Stimulated activated CD8-positive, alpha-beta memory T cell treated with anti-CD3 and anti-CD28 coated beads, Interleukin-4, amount 100 ng/mL, for 1 hour (primary cell): ENCODE measurements at places on chromosomes 3 and 15.

- DNase-seq = no peak
Observed at GRCh38 chr15:76401285-76401684, 64.7 kb downstream of the ISL2 start.

DNA sequence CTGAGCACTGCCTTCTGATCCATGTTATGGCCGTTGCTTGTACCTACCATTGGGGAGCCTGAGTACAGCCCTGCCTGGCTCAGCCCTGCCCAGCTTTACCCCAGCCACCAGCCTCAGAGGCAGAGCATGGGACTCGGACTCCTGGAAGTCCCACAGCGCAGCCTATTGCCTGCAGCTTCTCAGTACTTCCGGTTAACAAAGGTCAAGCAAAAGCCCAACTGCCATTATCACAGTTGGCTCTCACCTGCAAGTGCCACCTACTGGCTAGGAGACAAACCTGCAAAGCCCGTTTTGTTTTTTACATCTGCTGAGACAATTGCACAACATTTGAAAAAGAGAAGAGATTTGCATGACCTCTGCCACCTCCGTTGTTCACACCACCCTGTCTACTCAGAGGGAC, 1081.7 kb downstream of the NAALADL2 start:
- no peak for DNase-seq

DNA sequence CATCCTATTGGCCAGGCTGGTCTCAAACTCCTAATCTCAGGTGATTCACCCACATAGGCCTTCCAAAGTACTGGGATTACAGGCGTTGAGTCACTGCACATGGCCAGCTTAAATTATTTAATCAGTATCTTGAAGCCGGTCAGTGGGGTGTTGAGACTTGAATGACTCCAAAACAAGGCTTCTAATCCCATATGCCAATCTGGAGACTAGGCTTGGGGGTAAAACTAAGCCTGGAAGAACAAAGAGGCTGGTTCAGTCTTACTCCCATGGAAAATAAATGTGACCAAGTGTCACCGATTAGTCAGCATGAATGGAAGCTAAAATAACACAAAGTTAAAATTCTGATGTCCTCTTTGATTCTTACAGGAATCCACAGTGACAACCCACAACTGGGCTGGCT, 509.1 kb downstream of the FOXP1 start:
- no peak for DNase-seq

GRCh38 chr15:52710050-52710707, 31.0 kb upstream of the ATOSA start:
- DNase-seq = no peak

DNA sequence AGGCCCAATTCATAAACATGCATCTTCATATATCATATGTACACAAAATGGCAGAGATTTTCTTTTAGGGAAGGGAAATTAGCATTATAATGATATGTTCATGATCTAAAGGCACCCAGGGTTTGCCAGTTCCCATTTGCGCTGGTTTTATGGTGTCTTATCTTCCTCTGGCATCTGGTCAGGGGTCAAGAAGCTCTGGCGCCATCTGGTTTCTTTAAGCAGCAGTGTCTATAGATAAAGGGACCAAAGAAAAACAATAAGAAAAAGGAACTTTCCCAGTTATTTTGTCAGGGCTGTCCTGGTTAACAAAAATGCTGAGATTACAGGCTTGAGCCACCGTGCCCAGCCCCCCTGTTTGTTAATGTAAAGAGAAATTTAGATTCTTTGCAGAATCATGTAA, 3.3 kb upstream of the DCP1A start:
- no peak for DNase-seq

DNA sequence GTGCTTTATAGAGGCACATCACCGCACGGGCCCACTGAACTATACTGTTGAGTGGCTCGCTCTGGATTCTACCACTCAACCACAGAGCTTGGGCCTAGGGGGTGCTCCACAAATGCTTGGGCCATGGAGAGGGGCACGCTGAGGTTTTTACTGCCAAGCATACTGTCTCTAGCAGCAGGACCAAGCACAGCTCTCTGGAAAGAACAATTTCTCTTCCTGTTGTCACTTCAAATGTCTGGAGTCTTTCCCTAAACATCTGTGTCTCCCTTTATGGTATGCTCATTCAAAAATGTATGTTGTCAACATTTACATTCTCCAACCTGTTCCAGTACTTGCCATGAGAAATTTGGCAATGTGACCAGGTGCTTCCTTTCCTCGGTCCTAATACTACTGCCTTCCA, 114.7 kb upstream of the TPM1 start:
- DNase-seq = no peak

DNA sequence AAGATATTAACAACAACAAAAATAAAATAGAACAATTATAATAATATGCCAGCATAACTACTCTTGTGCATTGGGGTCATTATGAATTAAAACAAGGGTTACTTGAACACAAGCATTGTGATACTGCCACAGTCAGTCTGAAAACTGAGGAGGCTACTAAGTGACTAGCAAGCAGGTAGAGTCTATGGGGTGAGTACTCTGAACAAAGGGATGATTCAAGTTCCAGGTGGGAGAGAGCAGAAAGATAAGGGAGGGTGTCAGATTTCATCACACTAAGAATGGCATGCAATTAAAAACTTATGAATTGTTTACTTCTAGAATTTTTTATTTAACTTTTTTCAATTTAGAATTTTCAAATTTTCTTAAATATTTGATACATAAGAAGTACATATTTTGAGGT, 754.4 kb upstream of the GOLIM4 start:
- no peak for DNase-seq

GRCh38 chr3:137106612-137107240, 148.9 kb downstream of the IL20RB start:
- DNase-seq = no peak

DNA sequence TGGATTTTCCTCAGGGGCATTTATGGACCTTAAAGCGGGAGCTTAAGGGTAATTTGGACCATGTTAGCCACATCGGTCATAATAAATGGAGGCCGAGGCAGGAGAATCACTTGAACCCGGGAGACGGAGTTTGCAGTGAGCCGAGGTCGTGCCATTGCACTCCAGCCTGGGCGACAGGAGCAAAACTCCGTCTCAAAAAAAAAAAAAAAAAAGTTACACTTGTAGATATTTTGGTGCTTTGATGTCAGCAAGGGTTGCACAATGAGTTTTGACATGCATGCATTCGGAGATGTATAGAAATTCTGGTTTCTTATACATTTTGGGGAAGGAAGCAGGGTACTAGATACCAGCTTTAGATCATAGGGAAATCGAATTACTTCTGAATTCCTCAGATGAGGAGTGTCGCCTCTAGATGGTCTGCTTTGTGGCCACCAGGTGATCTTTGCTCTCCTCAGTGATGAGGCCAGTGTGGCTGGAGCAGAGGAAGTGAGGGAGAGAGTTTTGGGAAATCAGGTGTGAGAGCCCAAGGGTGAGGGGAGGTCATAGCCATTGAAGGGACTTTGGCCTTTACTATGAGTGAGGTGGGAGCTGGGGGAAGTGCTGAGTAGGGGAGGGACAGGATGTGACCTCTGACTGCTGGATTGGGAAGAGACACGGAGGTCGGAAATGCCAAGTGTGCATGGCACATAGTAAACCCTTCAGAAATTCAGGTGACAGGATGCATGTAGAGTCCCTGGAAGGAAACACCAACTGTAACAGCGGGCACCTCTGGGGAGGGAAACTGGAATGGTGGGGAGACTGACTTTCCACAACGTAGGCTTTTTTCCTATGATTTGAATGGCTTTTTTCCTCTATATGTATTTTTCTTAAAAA, 8.4 kb upstream of the RBSN start:
- no peak for DNase-seq

GRCh38 chr3:130773366-130773765, 26.7 kb upstream of the PIK3R4 start:
- DNase-seq = no peak

- DNase-seq = no peak
Observed at GRCh38 chr3:134029256-134029733, 430 bp downstream of the SLCO2A1 start.

GRCh38 chr3:13105181-13105895, 32.1 kb upstream of the IQSEC1 start:
- DNase-seq = no peak

DNA sequence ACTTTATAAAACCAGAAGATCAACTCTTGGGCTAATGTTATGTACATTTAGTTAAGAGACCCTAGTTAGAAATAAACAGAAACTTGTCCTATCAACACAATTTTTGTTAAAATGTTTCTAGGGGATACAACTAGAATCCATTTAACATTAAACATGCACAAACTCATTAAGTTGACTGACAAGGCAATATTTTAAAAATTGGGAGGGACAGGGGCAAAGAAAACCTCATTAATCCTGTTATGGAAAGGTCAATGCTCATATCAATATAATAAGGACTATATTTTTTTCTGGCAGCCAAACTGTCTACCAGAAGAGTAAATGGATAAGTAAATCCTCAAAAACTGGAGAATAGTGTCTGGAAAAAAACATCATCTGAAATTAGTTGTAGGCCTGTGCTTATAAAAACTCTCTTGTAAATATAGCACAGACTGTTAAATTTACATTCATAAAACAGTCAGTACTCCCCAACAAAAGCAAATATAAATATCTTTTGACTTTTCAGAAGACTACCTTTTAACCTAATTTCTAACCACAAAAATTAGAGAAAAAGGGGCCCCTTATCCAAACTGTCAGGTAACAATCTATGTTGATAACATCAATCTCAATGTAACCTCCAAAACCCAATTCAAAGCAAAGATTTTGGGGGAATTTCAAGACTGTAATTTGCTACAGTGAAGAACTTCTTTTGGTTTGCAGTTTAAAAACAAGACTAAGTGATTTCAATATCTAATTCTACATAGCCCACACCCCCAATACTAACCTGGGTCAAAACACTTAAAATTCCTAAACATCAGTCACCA, 4.2 kb downstream of the TRA2B start:
- DNase-seq = no peak

- no peak for DNase-seq
Observed at GRCh38 chr15:77224352-77224751, 153.4 kb upstream of the TSPAN3 start.

GRCh38 chr3:196988241-196989029, 19.8 kb upstream of the PIGZ start:
- no peak for DNase-seq

GRCh38 chr3:127763816-127764215, 58.5 kb downstream of the MGLL start:
- no peak for DNase-seq

DNA sequence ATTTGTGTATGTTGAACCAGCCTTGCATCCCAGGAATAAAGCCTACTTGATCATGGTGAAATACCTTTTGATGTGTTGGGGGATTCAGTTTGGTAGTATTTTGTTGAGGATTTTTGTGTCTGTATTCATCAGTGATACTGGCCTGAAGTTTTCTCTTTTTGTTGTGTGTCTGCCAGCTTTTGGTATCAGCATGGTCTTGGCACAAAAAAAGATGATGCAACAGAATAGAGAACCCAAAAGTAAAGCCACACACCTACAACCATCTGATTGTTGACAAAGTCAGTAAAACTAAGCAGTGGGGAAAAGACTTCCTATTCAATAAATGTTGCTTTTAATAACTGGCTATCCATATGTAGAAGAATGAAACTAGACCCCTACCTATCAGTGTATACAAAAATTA, 77.6 kb downstream of the TCF12 start:
- no peak for DNase-seq

DNA sequence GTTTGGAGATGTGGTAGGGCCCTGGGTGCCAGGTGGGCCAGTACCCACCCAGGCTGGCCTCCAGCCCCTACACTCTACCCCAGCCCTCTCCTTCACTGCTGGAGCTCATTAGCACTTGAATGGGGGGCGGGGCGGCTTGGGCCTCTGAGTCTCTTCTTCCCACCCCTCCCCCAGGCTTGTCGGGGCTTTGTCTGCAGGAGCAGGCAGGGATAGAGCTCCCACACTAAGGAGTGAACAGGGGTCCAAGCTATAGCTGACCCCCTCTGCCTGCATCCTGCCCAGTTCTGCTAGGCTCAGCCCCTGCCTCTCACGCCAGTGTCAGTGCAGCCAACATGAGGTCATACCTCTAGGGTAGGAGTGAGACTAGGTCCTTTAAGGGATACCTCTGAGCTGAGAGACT, 5.2 kb downstream of the GNAI2 start:
- DNase-seq = no peak

DNA sequence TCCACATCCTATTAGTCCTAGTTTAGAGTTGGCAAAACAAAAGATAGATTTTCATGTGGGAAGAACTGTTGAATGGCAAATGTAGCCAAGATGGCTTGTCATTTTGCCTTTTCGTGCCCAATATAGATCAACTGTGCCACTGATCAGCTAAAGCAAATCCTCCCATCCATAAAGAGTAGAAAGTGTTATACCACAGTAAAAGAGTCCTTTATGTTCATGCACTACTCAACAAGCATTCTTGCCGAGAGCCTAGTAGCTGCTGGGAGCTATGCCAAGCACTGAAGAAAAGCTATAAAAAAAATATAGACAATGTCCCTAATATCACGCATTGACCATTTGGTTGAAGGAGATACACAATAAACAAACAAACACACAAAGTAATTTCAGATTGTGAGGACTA, 225.2 kb downstream of the KCNMB2 start:
- no peak for DNase-seq

- DNase-seq = no peak
Observed at GRCh38 chr3:63937661-63938651, 25.8 kb upstream of the SCAANT1 start.

GRCh38 chr3:99960941-99961340, 143.3 kb downstream of the CMSS1 start:
- DNase-seq = no peak

GRCh38 chr15:39907216-39907615, 12.8 kb downstream of the GPR176 start:
- DNase-seq = no peak

DNA sequence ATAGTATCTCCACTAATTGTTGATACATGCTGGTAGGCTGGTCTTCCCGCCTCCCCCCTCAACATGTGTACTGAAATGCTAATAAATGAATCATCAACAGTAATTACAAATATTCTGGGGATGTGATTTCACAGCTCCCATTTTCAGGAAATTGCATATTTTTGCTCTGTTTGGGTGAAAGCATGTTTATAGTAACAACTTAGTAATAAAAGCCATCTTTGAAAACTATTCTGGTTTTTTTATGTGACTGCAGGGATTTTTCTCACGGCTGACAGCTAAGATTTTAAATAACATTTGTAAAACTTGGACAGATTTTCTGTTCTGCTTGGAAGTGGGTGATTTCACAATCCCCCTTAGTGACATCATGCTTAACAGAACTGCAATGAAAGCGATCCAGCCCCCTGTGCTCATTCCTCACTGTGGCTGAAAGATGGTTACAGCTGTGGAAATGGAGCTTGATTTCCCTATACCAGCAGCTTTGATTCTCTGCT, 25.6 kb upstream of the FAM174B start:
- no peak for DNase-seq
